ENCODE measurements at places on chromosomes 11 and 22.
A peak's percentile ranks its signal among the peaks of the same experiment; 100 is the strongest.

- DNase-seq = peak; percentile 49
Observed at GRCh38 chr11:44556735-44557409, 8.6 kb upstream of the CD82 start.

GRCh38 chr11:94737171-94737611 is 31.0 kb upstream of the AMOTL1 start:
- peak; percentile 59 for DNase-seq

- DNase-seq = peak; percentile 72
Observed at GRCh38 chr11:65884716-65885092, 3.6 kb downstream of the FIBP start.

GRCh38 chr11:95283650-95284049 is 52.6 kb upstream of the SESN3 start:
- no peak for DNase-seq

DNA sequence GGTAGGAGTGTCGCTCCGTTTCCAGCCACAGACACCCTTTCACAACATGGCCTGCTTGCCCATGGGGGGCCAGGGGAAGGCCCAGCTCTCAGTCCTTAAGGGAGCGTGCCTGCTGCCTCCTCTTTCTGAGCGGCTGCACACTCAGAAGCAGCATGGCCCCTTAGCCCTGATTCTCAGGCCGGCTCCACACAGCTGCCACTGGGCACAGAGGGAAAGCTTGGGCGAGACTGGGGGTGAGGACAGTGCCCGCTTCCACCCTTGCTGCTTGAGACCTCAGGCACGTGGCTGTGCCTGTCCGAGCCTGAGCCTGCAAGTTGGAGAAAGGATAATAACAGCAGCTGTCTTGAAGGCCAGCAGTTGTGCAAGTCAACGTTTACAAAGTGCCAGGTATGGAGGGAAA is 416.3 kb downstream of the SHANK2 start:
- no peak for DNase-seq

- no peak for DNase-seq
Observed at GRCh38 chr11:44839458-44840084, 111.1 kb downstream of the TP53I11 start.

GRCh38 chr22:48907591-48907990 is 920.1 kb downstream of the BRD1 start:
- DNase-seq = no peak

Data from ACHN (cell line).